SHP77 (cell line): ENCODE measurements at places on chromosomes 13 and 19.

DNA sequence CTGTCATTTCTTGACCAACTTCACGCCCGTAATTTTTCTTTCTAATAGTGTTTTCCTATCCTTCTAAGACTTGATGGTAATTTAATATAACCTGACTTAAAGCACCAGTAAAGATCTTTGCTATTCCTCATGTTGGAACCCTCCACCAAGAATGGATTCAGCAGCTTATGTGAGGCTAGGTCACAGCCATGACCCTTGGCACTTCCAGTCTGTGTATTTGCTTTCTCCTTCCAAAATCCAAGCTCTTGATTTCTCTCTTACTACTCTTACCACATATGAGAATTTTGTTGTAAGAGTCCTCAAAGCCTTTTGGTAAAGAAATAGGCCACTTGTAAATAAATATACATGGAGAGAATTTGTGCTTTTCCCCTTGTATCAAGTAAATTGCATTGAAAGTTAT is 61.4 kb downstream of the DHRS12 start:
- DNase-seq, result no peak

DNA sequence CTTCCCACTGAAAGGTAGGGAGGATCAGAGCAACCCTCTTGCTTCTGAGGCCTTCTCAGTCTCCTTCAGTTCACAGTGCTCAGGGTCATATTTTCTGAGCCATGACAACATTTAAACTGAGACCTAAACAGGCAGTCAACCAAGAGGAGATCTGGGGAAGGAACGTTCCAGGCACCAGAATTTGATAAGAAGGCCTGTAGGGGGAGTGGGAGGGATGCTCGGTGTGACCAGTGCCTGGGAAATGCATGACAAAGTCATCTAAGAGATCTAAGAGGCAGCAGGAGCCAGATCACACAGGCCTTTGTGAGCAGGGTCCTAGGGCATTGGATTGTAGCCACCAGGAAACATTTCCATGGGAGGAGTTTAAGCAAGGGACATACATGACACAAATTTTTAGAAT is 71.6 kb downstream of the SHISA2 start:
- DNase-seq, result peak; percentile 46

GRCh38 chr13:104143760-104144416 is 1077.7 kb upstream of the SLC10A2 start:
- peak; percentile 99 for DNase-seq

DNA sequence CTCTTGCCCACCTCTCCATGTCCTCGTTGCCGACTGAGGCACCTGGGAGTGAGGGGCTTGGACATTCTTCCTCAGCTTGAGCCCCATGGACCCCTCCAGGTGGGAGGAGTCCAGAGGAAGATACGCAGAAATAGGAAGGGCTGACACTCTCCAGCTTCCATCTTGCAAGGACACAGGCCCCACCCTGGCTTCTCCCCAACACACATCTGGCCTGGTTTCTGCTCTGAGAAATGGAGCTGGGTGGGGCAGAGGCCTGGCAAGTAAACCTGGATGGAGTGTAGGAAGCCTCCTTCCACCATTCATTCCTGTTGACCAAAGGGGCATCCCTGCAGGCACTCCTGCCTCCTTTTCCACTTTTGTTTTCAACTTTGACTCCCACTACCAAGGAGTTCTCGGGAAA is 50.5 kb downstream of the NFIX start:
- DNase-seq, result no peak

GRCh38 chr13:40999416-40999815 is 19.7 kb downstream of the ELF1 start:
- DNase-seq, result no peak

GRCh38 chr13:44601586-44601985 is 25.5 kb upstream of the TSC22D1 start:
- no peak for DNase-seq

DNA sequence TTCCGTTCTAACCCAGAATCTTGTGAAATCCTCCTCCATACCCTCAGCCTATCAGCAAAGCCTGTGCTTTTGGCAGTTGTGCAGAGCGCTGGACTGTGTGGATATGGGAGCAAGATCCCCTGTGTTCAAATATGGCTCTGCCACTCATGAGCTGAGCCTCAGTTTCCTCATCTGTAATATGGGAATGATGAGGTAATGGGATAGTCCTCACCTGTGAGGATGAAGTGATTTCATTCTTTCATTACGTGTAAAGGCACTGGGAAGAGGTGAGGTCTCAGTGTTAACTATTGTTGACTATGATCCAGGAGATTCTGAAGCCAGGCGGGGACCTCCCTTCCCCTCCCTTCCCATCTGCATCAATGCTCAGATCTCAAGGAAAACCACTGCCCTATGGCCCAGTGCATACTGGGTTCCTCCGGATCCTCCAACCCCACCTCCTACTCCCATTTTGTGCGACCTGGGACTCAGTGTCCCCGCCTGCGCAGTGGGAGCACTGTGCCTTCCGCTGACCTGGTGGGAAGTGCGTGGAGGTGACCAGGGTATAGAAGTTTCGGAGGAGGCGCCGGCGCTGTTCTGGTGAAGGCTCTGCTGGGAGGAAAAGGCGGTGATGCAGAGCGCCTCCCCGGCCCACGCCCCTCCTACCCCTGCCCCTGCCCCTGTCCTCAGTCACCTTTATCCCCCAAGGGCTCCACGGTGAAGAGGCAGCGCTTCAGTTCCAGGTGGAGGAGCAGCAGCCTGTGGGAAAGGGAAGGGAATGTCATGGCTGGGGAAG is 5.0 kb downstream of the FUZ start:
- DNase-seq, result no peak

GRCh38 chr13:113226873-113227450 is 17.5 kb downstream of the CUL4A start:
- DNase-seq, result no peak

- no peak for DNase-seq
Observed at GRCh38 chr13:21749410-21749809, 78.5 kb downstream of the FGF9 start.

GRCh38 chr13:105341758-105342157 is 1193.7 kb downstream of the EFNB2 start:
- DNase-seq, result no peak

- DNase-seq, result no peak
Observed at GRCh38 chr19:51750400-51751094, 1.1 kb downstream of the FPR1 start.

DNA sequence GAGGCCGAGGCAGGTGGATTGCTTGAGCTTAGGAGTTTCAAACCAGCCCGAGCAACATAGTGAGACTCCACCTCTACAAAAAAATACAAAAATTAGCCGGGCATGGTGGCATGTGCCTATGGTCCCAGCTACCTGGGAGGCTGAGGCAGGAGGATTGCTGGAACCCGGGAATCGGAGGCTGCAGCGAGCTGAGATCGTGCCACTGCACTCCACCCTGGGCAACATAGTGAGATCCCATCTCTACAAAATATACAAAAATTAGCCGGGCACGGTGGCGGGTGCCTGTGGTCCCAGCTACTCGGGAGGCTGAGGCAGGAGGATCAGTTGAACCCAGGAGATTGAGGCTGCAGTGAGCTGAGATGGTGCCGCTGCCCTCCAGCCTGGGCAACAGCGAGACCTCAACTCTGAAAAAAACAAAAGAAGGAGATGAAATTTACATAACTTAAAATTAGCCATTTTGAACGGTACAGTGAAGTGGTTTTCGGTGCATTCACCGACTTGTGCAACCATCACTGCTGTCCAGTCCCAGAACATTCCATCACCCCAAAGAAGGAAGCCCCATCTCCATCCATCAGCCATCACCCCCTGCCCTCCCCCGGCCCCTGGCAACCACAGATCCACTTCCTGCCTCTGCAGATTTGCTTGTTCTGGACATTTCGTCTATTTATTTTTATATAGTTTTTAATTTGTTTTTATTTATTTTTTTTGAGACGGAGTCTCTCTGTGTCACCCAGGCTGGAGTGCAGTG is 1.6 kb upstream of the AZU1 start:
- no peak for DNase-seq

- DNase-seq, result no peak
Observed at GRCh38 chr19:35310331-35310730, 18.4 kb downstream of the MAG start.

DNA sequence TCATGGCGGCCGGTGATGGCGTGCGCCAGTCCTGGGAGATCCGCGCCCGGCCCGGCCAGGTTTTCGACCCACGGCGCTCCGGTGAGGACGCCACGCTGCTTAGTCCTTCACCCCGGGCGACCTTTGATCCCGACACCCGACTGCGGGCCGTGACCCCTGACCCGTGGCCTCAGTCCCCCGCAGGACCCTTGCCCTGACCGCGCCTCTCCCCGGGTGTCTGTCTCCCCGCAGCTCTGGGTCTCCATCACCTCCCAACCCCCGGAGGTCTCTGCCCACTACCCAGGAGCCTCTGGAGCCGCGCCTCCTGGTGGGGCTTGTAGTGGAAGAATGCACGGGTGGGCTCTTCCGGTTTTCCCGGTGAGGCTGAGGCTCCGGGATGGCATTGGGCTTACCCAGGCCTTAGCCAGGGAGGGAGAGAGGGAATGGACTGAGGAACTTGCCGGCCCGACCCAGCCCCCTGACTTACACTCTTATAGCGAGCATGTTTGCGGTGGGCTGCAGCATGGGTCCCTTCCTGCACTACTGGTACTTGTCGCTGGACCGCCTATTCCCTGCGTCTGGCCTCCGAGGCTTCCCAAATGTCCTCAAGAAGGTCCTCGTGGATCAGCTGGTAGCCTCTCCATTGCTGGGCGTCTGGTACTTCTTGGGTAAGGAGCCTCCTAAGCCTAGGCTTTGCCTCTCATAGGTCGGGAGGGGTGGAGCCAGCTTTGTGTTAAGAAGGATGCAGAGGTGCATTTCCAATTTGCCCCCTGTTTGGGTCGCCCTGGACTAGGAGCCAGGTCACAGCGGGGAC is 566 bp downstream of the MPV17L2 start:
- no peak for DNase-seq

DNA sequence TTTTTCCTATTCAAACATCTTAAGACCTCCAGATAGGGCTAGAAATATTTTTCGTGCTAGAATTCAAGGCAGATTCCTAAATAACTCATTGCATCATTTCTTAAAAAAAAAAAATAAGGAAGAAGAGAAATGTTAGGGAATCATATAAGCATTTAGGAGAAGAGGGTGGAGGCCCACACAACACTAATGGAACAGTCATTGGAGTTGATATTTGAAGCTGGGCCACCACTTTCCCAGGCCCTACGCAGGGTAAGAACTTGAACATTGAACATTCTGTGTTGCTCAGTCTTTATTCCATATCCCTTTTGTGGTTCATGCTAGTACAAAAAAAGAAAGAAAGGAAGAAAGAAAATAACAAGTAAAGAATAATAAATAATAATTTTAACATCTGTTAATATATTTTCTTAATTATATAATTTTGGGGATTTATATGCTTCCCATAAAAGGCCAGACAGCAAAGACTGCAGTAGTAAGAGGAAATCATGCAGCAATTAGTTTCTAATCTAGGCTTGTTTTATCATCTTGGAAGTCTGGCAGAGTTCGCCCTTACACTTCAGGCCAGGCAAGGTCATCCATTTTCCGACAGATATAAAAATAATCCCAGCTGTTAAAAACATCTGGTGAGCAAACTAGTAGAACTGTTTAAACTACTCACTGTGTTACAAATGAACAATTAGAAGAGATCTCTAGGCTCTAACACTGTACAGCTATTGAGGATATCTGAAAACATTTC is 127.7 kb downstream of the FRY start:
- DNase-seq, result no peak
